ENCODE measurements at places on chromosomes 4 and X. TPM values are rescaled to one million over a fixed set of nuclear protein-coding genes. Genes with fewer than 3 reads are reported as not detected.

CENPVL2 gene
- total RNA-seq: not detected

HPSE gene
- total RNA-seq: 0.17 TPM

RNF150 gene
- 0.51 TPM for total RNA-seq

PAGE5 gene
- total RNA-seq: 0.66 TPM

BEND2 gene
- not detected for total RNA-seq

C4orf51 gene
- not detected for total RNA-seq

ADD1 gene
- total RNA-seq: 164 TPM

ATP2B3 gene
- not detected for total RNA-seq

TTC29 gene
- not detected for total RNA-seq

FGF5 gene
- 5.4 TPM for total RNA-seq

GSTCD gene
- 10.8 TPM for total RNA-seq

TRIM60 gene
- not detected for total RNA-seq

MUC7 gene
- total RNA-seq: not detected

FAM9B gene
- total RNA-seq: not detected

TEX13D gene
- total RNA-seq: not detected

UBA6 gene
- total RNA-seq: 74.2 TPM

SHISA3 gene
- 0.33 TPM for total RNA-seq

CDS1 gene
- total RNA-seq: 0.26 TPM

C4orf36 gene
- total RNA-seq: 2.8 TPM

CHIC1 gene
- total RNA-seq: 7.2 TPM

SPINK2 gene
- total RNA-seq: not detected

PF4V1 gene
- total RNA-seq: not detected

NIPAL1 gene
- total RNA-seq: under 0.01 TPM

RHOH gene
- total RNA-seq: not detected

ZDHHC15 gene
- 0.17 TPM for total RNA-seq

TBC1D8B gene
- 5.4 TPM for total RNA-seq

GPR173 gene
- 2.3 TPM for total RNA-seq

MFAP3L gene
- total RNA-seq: 0.50 TPM

FGD1 gene
- 4.5 TPM for total RNA-seq

SSX5 gene
- not detected for total RNA-seq

ARX gene
- total RNA-seq: not detected

CLGN gene
- total RNA-seq: 11.8 TPM

EGFL6 gene
- total RNA-seq: 2.1 TPM

USP17L11 gene
- not detected for total RNA-seq

G6PD gene
- 86.2 TPM for total RNA-seq

CT83 gene
- not detected for total RNA-seq

ANOS1 gene
- under 0.01 TPM for total RNA-seq

AFM gene
- total RNA-seq: not detected

SOWAHD gene
- 0.26 TPM for total RNA-seq

CXCL9 gene
- not detected for total RNA-seq

CXCL6 gene
- total RNA-seq: 0.77 TPM

EXOC1L gene
- total RNA-seq: not detected

GAGE12F gene
- not detected for total RNA-seq

KLB gene
- total RNA-seq: not detected

XAGE2 gene
- not detected for total RNA-seq

EVC gene
- total RNA-seq: 39.0 TPM

All from fibroblast of lung (primary cell).